ENCODE measurements at places on chromosomes 6 and 20.

DNA sequence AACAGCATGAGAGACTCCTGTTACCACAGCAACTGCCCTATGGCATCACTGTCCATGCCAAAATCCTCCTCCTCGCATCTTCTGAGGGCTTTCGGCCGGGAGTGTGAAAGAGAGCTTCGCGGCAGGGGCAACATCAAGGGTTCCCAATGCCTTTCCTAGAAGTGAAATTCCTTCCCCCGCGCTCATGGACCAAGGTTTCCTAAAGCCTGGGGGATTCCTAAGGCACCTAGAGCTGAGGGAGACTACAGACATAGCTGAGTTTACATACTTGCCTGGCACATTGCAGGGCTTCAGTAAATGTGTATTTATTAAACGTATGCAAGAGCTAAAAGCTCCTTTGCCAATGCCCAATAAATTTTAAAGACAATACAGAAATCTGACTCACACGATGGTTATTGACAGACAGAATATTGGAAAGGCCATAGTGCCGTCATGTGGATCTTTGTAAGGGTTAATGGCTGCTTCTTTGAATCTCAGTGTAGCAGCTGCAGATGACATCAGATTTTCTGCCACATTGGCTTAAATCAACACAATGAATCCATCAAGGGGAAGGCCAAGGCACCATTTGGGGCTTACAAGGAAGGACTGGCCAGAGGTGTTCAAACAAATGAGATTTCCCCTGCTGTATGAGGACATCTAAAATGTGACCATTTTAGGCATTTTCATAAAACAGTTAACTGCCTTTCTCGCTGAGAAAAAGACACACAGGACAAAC is 281.2 kb upstream of the JARID2 start:
- DNase-seq = no peak

- DNase-seq = no peak
Measured at GRCh38 chr6:158715330-158716311, 65.8 kb downstream of the SYTL3 start.

DNA sequence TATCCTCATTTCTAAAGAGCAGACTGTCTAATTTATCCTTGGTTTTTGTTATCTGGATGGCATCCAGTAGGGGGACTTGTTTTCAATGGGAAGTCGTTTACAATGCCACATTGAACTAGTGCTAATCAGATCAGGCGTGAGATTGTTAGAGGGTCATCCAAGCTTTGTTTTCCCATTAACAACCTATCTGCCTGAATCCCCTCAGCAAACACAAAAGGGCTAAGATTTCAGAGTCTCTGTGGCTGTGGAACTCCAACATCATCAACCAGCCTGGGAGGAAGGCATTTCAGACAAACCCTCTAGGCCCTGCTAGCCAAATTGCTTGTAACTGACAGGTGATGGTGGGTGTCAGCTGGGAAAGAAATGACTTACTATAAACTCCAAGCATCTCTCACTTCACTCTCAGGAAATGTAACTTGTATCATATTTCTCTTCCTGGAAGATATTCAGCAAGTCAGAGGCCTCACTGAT is 47.7 kb downstream of the COL19A1 start:
- DNase-seq = no peak

- peak; percentile 22 for DNase-seq
Measured at GRCh38 chr6:156866220-156867015, 89.2 kb downstream of the ARID1B start.

- no peak for DNase-seq
Measured at GRCh38 chr6:36666287-36666686, 12.2 kb upstream of the CDKN1A start.

- DNase-seq = peak; percentile 25
Measured at GRCh38 chr6:36858407-36858981, 16.1 kb downstream of the PPIL1 start.

- no peak for DNase-seq
Measured at GRCh38 chr20:43376831-43377230, 80.9 kb upstream of the SRSF6 start.

GRCh38 chr20:56733967-56734366 is 104.9 kb downstream of the TFAP2C start:
- no peak for DNase-seq

DNA sequence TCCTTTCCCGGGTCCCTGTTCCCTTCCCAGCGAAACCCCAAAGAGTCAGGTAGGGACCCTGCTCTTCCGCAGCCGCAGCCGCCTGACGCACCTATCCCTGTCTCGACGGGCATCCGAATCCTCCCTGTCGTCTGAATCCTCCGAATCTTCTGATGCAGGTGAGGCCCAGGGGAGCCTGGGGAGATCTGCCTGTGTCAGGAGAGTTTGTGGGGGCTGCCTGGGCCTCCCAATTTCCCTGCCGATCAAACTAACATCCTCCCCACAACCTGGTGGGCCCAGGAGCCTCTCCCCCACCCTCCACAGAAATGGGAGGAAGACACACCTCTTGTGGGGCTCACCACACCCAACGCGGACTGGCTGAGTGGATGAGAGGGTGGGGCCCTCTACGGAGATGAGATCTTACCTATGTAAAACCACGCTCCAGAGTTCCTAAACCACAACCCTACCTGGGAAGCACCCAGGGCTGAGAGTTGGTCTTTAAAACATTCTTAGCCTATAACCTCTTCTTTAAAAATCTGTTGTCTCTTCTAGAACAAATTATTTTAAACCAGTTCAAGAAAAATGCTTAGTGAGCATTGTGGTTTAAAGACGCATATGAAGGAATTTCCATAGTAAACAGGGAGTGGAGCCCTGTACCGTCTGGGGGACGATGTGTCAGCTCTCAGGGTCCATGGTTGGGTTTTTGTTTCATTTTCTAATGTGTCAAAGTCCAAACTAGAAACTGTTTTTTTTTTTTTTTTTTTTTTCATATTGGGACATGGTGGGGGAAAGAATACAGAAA is 1.7 kb downstream of the CDC25B start:
- DNase-seq = no peak

GRCh38 chr6:16716321-16716858 is 44.9 kb downstream of the ATXN1 start:
- DNase-seq = no peak

- DNase-seq = no peak
Measured at GRCh38 chr20:46128310-46129151, 10.4 kb downstream of the CD40 start.

- no peak for DNase-seq
Measured at GRCh38 chr20:39298121-39298520, 336.0 kb downstream of the DHX35 start.

DNA sequence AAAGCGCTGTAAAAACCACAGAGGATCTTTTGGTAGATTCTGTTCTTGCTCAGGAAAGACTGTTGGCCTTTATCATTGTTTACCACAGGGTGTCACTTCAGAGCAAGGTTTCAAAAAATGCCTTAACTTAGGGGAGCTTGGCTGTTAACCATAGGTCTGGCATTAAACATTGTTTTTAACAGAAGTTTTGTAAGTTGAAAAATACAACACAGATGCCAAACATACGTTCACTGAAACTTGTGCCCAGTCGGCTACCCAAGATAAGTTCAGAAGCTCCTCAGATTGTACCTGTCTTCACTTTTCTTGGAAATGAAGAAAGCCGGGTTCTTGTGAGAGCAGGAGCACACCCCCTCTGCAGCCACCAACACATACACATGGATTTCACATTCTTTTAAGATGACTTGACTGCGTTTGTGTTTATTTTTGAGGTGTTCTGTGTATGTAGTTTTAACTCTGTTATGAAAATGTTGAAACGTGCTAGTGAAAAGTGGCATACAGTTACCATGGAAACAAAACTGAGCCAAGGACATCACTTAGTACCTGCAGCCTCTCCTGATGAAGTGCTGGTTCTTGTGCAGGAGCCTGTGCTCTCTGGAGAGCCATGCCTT is 64.9 kb downstream of the SYCP2L start:
- DNase-seq = no peak

- peak; percentile 24 for DNase-seq
Measured at GRCh38 chr6:24985323-24985722, 49.6 kb upstream of the RIPOR2 start.

- no peak for DNase-seq
Measured at GRCh38 chr6:10235344-10235743, 179.5 kb downstream of the TFAP2A start.

GRCh38 chr6:674956-675355 is 18.0 kb downstream of the EXOC2 start:
- DNase-seq = no peak

- DNase-seq = no peak
Measured at GRCh38 chr6:8223678-8224077, 121.3 kb upstream of the EEF1E1 start.

GRCh38 chr20:4384961-4385360 is 336.7 kb upstream of the PRND start:
- no peak for DNase-seq

DNA sequence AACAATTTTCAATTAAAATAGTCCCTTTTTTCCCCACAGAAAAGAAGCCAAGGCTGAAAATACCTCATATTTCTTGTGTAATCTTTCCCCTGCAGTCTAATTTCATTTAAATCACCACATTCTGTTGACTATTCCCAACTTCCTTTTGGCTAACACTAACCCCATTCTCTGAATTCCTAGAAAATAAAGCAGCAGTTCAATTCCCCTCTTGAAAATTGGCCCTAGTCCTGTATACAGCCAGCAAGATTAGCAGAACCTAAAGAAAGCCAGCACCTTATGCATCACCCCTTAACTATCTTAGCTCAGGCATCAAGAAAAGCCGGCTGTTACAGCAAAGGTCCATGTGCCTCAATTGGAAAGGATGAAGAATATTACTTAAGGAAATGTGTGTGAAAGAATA is 69.7 kb downstream of the MDN1 start:
- DNase-seq = no peak

DNA sequence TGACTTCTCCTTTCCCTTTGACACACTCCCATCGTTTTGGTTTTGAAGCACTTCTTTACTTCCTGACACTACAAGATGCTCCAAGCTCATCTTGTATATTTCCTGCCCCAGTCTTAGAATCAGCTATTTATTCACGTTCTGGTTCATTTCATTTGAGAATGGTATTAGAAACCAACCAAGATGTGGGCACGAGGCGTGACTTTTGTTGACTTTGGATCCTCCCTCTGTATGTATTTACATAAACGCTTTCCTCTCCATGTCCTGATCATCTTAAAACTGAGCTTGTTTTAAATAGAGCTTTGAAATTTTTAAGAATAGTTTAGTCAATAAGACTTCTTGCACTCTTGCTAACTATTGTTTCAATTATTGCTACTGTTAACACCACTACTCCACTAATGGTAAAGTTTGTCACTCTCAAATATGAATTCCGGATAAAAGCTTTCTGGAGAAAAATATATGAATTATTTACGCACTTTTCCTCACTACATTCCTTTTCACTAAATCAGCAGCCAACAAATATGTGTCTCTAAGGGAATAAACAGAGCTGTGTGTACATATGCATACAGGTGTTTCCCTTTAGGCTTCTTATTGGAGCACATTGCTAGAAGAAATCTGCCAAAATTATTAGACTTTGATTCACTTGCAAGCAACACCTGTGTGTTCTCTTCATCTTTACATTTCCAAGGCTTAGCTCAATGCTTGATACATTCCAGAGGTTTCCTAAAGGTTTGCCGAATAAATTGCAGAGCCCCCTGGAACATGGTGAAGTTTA is 77.3 kb upstream of the TMEM244 start:
- DNase-seq = no peak

DNA sequence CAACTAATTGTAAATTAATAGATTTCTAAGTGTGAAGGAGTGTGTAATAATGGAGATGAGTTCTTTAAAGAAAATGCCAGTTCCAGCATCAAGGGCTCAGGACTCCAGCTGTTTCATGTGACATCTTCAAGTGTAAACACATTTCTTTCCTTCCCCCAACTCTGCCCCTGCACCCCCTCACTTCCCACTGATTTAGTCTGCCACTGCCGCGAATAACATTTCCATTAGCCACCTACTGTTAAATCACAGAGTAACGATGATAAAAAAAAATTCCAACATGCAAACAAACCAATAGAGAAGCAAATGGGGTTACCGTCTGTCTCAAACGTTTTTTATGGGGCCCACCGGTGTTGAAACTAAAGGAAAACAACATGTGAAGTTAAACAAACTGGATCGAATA is 414.3 kb downstream of the SAMD5 start:
- no peak for DNase-seq

DNA sequence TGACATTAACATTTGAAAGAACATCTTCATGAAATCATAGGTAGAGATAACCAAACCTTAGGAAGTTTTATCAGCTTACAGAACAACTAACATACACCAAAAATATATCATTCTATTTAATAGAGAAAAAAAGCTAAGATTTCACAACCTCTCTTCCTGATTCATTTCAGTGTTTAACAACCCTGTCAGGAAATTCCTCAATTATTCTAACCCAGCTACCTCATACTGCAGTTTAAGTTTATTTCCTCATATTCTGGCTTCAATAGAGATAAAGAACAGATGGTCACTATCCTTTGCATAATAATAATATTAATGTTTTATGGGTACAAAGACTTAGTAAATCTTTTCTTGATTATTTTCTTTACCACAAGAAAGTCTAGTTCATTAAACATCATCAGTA is 112.9 kb upstream of the HSF2 start:
- no peak for DNase-seq

GRCh38 chr6:116682334-116682712 is 1.3 kb downstream of the KPNA5 start:
- no peak for DNase-seq

Measured in prostate gland (tissue), 2 donors.